ENCODE measurements at places on chromosomes 12 and 14.

DNA sequence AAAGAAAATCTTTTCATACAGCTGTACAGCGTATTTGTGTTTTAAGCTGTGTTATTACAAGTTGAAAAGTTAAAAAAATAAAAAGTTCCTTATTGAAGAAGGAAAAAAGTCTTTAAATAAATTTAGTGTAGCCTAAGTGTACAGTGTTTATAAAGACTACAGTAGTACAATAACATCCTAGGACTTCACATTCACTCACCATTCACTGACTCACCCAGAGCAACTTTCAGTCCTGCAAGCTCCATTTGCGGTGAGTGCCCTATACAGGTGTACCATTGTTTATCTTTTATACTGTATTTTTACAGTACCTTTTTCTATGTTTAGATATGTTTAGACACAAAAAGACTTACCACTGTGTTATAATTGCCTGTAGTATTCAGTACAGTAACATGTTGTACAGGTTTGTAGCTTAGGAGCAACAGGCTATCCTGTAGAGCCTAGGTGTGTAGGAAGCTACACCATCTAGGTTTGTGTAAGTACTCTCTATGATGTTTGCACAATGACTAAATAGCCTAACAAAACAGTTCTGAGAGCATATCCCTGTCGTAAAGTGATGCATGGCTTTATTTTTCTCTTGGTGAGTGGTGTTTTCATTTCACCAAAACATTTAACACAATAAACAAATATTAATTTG is 275.2 kb downstream of the DACT1 start:
- no peak for DNase-seq

GRCh38 chr12:10249690-10250455 is 37.2 kb downstream of the GABARAPL1 start:
- no peak for DNase-seq

DNA sequence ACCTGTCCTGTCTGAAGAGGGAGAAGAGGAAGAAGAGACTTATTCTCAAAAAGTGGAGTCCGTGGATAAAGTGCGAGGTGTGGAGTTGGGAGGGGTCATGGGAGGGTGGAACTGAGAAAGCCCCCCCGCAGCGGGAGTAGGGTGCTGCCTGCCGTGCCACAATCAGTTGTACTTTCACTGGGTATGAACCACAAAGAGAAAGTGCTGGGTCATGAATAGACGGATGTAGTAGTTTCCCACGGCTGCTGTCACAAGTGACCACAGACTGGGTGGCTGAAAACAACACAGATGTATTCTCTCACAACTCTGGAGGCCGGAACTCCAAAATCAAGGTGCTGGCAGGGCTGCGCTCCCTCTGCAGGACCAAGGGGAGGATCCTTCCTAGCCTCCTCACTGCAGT is 5.5 kb downstream of the DNAH10 start:
- DNase-seq = no peak

DNA sequence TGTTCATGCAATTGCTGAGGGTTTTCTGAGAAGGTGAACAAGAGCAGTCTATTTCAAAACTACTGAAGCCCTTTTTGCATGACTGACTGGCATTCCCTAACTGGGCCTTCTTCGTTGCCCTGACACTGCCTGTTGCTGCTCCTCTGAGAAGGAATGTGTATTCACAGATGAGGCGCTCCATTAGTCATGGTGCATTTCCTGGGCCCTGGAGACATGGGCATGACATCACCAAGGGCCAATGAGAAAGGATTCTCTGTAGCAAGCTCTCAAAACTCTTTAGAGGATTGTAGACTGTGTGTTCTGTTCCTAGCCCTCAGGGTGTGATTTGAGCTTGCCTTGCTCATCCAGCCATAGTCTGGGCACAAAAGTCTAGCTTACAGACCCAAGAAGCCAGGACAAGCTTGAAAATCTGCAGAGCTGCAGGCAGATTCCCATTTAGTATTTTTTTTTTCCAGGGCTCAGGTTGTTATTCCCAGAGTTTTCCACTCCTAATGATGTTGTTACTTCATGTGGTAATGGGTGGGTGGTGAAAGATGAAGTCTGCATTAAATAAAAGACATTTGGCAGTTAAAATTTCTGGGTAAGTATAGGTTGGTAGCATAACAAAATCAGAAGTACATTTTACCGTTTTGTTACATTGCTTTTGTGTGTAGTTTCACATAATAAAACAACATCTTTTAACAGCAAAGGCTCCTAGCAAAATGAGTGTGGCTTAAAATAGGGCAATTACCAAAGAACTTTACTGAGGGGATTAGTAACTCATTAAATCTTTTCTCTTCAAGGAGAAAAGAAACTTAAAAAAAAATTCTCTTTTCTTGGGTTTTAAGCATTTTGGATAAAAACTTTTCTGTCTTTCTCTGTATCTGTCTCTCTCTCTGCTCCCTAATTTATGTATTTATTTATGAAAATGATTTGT is 318.4 kb downstream of the RAD51B start:
- peak; percentile 22 for DNase-seq

GRCh38 chr12:110641521-110641920 is 27.6 kb downstream of the TCTN1 start:
- peak; percentile 56 for DNase-seq

GRCh38 chr12:124740691-124741137 is 123.0 kb downstream of the SCARB1 start:
- no peak for DNase-seq

GRCh38 chr12:124588751-124589267 is 21.4 kb upstream of the NCOR2 start:
- DNase-seq = no peak

DNA sequence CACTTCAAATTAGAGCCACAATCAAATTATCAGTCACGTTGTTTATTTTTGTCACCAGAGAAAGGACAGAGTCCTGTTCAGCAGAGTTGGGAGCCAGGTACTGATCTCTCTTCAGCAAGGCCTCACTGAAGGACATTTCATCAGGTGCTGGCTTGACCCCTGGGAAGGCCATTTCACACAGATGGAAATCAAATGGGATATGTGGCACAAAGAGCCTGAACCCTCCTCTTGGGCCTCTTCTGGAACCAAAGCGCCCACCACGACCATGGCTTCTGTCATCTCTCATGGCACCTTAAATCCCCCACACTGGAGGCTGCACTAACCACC is 121.5 kb downstream of the PTCSC3 start:
- no peak for DNase-seq

GRCh38 chr12:93237235-93237915 is 140.3 kb upstream of the NUDT4 start:
- DNase-seq = no peak

- peak; percentile 6 for DNase-seq
These were observed 227.5 kb upstream of the ABCD2 start for GRCh38 chr12:39846971-39847650.

DNA sequence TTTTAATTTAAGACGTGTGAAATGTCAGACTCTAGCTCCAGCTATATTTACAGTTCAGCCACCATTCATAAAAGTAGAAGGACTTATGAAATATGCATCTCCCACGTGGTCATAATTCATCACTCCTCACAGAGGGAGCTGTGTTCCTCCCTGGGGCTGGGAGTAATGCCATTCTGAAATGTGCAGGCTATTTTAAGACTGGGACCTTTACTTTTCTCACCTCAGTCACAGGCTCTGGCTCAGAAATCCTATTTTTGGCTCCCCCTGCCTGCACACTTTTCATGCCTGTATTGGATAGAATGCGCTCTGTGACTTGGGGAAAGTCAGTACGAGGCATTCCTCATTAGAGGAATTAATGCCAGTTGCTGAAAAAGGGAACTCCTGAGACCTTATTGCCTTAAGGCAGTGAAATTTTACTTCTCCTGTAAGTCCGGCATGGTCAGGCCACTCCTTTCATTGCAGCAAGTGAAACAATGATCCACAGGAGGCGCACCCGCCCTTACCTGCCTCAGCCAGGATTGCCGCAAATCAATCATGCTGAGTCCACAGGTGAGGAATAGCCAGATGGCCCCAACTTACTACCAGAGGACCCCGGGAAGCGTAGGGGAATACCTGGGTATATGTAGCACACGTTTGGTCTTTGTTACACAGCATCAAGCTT is 1133.2 kb upstream of the TMEM132C start:
- DNase-seq = peak; percentile 33

GRCh38 chr12:119247007-119247719 is 68.4 kb downstream of the HSPB8 start:
- no peak for DNase-seq

DNA sequence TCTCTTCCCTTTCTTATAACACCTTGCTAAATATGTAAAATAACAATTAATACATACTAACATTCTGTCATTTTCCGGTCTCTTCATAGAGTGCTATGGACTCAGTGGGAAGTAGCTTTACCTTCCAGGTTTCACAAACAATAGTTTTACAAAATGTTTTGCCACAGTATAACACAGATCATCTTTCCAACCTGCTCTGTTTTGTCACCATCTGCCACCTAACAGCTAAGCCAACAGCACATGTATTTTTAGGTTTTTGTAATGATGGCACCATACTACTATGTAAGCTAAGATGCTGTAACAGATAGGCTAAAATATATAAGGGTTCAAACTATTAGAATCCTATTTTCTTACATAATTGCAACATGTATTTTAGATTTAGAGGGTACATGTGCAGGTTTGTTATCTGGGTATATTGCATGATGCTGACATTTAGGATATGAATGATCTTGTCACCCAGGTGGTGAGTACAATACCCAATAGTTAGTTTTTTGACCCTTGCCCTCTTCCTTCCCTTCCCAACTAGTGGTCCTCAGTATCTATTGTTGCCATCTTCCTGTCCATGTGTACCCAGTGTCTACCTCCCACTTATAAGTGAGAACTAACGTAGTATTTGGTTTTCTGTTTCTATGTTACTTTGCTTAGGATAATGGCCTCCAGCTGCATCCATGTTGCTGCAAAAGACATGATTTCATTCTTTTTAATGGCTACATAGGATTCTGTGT is 8.7 kb downstream of the RHOJ start:
- no peak for DNase-seq

DNA sequence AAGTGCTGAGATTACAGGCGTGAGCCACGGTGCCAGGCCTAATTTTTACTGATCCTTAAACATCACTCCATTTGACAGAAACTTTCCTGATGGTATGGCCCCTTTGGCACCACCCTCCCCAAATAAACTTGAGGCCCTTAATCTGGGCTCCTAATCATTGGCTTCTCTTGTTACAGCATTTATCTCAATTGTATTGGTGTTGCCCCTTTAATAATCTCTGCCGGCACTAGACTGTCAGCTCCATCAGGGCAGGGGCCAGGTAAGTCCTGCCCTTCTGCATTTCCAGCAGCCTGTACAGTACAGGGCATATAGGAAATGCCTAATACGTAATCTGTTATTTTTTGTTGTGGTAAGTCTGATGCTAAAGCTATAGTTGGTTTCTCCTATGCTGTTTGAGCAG is 1.2 kb upstream of the IFT81 start:
- DNase-seq = no peak

- no peak for DNase-seq
These were observed 33.1 kb upstream of the CCDC60 start for GRCh38 chr12:119301379-119301778.

- DNase-seq = peak; percentile 7
These were observed 14.0 kb downstream of the CRY1 start for GRCh38 chr12:107079172-107080011.

- DNase-seq = no peak
These were observed 137.0 kb upstream of the HIF1A start for GRCh38 chr14:61558271-61558670.

DNA sequence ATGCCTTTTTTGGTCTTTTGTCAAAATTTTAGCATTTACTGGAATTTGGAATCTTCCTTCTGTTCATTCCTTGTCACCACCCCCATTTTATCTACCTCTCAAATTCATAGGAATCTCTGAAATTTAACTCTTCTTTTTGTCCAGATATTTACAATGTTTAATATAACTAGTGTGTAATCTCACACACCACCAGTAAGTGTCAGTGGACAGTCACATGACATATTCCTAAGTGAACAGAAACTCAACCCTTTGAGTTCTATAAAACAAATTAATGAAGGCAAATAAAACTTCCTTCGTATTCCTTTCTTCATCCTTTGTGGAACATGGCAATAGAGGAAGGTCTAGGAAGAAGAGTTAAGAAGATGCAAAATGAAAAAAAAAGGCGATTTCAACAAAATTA is 26.6 kb downstream of the ATF7 start:
- DNase-seq = no peak

- DNase-seq = peak; percentile 41
These were observed 210.2 kb downstream of the PTPRO start for GRCh38 chr12:15532364-15532977.

- no peak for DNase-seq
These were observed 49.5 kb upstream of the EGLN3 start for GRCh38 chr14:34000396-34000795.

DNA sequence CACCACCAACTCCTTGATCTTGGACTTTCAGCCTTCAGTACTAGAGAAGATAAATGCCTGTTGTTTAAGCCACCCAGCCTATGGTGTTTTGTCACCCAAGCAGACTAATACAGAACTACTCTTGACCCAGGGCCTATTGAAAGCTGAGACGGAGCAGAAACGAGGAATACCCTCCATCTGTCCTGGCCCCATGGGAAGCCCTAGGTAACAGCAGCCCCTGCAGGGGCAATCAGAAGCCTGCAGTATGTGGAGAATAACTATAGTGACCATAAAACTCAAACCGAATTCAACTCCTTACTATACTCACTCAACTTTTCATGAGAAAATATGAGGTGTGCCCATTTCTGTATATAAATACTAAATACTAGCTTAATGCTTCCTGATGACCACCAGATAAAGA is 307.4 kb downstream of the NUAK1 start:
- peak; percentile 44 for DNase-seq

GRCh38 chr14:96100161-96101064 is 61.3 kb downstream of the C14orf132 start:
- DNase-seq = peak; percentile 92

- DNase-seq = no peak
These were observed 25.5 kb downstream of the ZC2HC1C start for GRCh38 chr14:75094896-75095295.

GRCh38 chr12:110600254-110600653 is 13.7 kb upstream of the TCTN1 start:
- DNase-seq = no peak

Data from H7 (cell line).